Stimulated activated CD4-positive, alpha-beta T cell treated with anti-CD3 and anti-CD28 coated beads, Interleukin-1b, Interleukin-23, amount 100 ng/mL, for 1 hour (primary cell): ENCODE measurements at places on chromosomes 13 and 19.
A peak's percentile ranks its signal among the peaks of the same experiment; 100 is the strongest.

GRCh38 chr19:6087074-6087571 is 23.2 kb downstream of the RFX2 start:
- DNase-seq = no peak

- no peak for DNase-seq
These were observed 81.0 kb downstream of the NUFIP1 start for GRCh38 chr13:44908266-44908665.

DNA sequence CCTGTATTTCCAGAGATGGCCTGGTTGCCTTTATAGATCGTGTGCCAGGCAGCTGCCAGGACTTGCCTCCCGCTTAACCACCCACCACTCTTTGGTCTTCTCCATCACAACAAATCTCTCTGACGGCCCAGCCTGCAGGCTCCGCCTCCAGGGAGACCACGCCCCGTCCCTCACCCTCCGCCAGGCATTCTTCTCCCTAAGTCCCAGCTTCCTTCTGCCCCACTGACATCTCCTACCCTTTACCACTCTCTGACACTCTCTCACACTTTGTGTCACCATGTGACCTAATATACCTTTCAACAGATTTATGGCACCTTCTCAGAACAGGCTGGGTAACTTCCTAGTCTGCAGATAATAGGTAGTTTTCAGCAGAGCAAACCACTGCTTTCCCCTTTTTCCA is 95.1 kb downstream of the CAB39L start:
- DNase-seq = no peak

DNA sequence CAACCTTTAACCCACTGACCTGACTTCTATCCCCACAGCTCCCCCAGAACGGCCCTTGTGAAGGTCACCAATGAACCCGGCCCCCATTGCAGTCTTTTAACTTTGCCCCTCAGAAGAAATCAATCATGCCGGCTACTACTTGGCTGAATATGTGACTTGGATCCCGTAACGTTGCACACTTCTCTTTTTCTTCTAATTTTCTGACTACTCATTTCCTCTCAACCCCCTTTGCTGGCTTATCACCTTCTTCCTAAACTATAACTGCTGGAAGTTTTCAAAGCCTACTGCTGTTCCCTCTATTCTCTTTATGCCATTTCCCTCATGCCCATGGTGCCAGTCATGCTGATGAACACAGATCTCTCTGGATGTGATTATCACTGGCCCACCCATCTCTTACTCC is 367.6 kb downstream of the DNAJC15 start:
- DNase-seq = no peak

DNA sequence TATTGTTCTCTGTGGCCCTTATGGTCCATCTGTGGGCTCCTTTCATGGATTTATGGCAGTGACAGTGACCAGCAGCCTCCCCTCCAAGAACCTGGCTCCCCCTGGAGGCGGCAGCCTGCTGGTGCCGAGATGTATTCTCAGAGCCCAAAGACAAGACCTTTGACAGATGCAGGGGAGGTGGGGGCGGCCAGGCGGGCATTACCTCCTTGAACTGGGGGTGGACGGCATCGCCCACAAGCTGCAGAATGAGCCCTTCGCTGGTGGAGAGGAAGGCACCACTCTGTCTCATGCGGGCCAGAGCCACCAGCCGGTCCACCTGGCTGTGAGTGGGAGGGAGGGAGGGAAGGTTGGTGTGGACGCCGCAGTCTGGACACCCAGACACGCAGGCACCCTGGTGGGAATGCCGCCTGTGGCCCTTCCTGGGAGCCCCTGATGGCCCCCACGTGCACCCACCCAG is 6.6 kb downstream of the ISOC2 start:
- no peak for DNase-seq

DNA sequence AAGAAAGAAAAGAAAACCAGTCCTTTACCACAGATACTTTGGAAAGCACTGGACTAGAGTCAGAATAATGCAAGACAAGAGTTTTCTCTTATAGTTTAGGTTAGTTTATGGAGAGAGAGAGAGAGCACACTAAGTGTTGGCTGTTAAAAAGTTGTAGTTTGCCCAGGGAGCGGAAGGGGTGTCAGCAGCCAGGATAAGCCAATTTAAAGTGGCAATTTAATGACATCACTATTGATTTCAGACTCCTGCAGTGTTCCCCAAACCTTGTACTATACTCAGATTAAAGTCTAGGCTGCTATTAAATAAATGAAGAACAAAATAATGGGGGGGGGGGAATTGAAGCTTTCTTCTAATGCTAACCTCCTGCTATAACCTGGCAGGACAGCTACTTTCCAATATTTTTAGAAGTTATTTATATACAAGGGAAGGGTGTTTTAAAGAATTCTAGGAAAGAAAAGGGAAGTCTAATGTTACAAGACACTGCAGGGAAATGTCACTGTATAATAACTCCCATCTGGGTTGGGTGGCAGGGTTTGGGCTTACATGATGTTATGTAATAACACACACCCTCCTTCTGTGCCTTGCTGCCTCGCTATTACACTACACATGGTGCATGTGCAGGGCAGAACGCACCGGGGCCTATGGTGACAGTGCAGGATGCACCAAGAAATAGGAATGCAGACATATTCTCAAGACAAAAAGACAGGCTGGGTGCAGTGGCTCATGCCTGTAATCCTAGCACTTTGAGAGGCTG is 19.9 kb downstream of the TPT1 start:
- no peak for DNase-seq

DNA sequence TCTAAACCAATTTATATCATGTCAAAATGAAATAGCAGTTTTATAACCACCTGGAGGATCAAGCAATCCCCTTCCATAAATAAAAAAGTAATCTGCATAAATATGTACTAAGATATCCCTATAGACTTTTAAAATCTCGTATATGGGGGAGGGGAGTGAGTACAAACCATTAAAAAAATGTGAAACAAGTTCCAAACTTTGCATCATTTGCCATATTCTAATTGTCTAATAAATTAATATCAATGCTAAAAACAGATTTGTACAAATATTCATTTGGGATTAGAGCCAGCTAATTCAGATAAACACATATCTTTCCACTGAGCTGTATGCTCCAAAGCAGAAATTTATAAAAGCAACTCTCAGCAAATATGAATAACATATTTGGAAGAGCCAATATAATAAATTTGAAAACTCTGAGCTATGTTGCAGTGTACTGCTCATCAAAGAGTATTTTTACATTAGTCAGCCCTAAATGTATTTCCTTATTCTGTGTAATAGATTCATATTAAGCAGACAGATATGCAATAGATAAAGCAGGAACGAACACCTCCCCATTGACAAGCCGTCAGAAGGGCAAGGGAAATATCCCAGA is 970.2 kb downstream of the EFNB2 start:
- DNase-seq = no peak

DNA sequence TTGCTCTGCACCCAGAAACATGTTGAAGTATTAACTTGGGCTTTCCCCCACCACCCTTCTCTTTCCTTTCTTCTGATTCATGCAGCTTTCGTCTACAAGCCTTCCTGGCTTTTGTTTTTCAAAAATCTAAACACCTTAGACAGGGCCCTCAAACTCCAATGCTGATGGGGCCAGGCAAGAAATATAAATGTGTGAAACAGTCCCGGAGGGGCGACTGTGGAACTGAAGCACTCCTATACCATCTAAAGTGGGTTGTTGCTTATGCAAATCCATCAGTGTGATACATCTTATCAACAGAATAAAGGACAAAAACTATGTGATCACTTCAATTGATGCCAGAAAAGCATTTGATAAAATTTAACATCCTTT is 6.1 kb downstream of the FCGBP start:
- DNase-seq = no peak

DNA sequence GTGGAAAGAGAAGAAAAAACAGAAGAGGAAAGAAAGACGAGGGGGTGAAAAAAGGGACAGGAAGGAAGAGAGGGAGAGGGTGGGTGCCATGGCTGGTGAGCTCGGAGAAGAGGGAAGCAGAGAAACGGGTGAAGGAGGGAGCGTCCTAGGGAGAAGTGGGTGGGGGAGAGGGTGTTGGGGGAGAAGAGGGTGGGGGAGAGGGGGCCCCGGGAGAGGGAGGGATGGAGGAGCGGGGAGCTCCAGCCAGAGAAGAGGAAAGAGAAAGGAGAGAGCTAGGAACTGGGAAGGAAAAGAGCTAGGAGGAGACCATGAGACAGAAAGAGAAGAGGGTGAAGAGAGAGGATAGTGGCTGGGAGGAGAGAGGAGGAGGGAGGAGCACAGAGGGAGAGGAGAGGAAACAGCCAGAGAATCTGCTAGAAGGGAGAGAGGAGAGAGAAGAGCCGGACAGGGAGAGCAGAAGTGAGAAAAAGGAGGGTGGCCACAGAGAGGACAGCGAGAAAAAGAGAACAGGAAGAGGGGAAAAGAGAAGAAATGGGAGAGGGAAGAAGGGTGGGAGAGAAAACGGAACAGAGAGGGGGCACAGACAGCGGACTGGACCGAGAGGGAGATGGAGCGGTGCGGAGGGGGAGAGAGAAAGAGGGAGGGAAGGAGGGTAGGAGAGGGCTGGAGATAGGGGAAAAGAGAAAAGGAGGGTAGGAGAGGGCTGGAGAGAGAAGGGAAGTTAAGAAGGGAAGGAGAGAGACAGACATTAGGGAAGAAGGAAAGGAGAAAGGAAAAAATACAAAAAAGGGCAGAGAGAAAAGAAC is 11.9 kb upstream of the GARIN5A start:
- DNase-seq = no peak

DNA sequence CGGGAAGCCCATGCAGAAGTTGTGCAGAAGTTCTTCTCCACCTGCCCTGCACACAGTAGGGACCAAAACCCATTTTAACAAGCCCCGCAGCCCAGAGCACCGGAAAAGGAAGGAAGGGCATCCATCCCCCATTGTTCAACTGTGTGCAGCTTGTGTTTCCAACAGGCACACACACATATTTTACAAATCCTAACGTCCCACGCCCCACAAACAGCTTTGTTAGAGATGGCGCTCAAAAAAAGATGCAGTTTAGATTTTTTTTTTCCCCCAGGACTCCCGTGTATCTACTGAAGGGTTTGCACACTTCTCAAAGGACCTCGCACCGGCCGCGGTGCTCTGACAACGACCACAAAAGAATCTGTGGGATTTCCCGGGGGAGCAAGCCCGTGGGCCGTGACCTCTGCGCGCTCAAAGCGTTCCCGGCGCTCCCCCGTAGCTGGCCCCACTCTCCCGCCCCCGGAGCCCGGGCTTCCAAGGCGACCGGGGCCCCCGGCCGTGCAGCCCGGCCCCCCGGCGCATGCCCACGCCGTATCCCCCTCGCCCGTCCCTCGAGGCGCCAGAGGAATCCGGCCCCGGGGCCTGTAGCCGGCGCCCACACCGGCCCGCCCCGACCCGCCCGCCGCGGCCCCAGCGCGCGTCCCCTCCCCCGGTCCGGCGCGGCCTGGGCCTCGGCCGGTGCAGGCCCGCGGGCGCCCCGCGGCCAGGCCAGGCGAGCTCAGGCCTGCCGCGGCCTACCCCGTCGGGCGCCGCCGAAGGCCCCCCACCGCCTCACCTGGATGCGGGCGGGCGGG is 523 bp downstream of the ELAVL1 start:
- peak; percentile 21 for DNase-seq

- no peak for DNase-seq
These were observed 167.0 kb upstream of the IPO5 start for GRCh38 chr13:97786510-97786909.

GRCh38 chr13:20400774-20401173 is 124.9 kb downstream of the CRYL1 start:
- no peak for DNase-seq

DNA sequence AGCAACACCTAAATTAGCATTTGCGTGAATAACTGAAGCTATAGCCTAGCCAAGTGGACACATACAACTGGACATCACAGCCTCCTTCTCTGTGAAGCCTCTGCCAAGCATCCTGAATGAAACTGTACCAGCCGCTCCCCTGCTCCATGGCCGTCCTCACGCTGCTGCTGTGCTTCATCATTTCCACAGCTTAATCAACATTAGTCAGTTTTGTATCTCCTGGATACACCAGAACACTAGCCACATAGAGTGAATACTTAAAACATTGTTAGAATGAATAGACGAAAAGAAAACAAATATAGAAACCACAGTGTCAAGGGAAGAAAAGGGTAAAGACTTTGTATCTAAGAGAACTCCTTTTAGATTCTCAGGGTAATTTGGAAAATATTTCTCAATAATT is 1526.9 kb downstream of the EFNB2 start:
- DNase-seq = no peak

DNA sequence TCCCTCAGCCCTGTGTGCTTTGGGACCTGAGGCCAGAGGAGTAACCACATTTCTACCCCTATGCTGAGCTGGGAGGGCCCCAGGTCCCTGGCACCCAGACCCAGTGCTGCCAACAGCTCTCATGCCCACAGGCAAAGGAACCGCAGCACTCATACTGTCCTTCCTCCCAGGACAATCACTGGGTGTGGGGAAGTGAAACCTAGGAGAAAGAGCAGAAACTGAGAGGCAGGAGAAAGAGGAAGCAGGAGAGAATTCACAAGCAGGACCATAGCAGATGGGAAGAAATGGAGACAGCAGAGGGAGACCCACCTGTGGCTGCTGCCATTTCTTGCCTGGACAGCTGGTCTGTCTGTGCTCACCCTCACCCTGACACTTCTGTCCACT is 18.9 kb downstream of the CCDC97 start:
- no peak for DNase-seq

- DNase-seq = no peak
These were observed 1159.1 kb downstream of the PCDH9 start for GRCh38 chr13:66071029-66071428.

DNA sequence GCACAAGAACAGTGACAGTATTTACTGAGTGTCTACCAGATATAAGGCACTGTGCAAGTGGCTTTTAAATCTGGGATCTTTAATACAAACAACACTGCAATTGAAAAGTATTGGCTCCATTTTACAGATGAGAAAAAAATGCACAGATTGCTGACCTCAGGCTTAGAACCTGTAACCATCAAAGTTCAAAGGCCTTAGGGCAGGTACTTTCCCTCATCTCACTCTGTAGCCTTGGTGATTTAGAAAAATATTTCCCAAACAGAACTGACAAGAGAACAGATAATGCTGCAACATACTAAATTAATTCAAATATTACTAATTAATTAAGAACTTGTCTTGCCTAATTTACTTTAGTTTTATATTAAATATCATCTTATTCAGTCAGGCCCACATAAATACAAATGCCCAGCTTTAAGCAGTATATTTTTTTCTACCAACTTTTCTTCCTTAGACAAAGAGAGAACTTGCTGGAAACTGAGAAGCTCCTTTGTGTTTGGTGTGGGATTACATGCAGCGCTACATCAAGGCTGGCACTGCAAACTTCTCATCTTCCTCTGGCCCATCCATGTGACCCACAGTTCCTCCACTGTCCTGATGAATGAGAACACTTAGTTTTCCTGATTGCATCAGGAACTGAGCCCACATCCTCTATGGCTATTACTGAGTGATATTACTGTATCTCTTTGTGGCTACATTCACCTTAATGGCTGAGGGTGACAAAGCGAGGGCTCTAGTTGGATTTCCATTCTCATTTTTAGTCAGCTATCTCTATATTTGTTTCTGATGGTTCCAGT is 302.1 kb downstream of the ENOX1 start:
- DNase-seq = no peak

GRCh38 chr19:33290956-33291622 is 11.2 kb downstream of the CEBPA start:
- DNase-seq = no peak

- DNase-seq = no peak
These were observed 16.4 kb upstream of the ZNF14 start for GRCh38 chr19:19749117-19749907.

GRCh38 chr13:107721125-107721869 is 494.0 kb downstream of the LIG4 start:
- no peak for DNase-seq

GRCh38 chr19:58304255-58304654 is 922 bp upstream of the ERVK3-1 start:
- DNase-seq = no peak

GRCh38 chr13:27168906-27169657 is 2.5 kb downstream of the USP12 start:
- no peak for DNase-seq
